Cerebellar nuclear complex (tissue), 1 donor: ENCODE measurements at places on chromosomes 1 and 21.

- DNase-seq = no peak
Measured at GRCh38 chr1:227586733-227587132, 23.4 kb downstream of the ZNF678 start.

DNA sequence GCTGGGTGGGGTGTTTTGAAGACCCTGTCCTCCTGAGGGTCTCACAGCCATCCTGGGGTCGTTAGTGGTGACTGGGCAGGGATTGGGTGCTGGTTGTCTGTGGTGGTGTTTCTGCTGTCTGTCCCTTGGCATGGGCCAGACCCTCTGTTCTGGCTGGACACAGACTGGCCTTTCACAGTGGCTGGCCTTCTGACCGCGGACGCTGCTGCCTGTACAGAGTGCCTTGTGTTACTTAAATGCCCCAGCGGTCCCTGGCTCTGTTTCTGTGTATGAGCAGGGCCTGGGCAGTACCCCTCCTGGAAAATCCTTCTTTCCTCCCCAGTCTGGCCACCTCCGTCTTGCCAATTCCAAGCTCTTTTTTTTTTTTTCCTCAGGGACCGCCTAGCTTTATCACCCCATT is 50.9 kb downstream of the SH3BGR start:
- DNase-seq = no peak

DNA sequence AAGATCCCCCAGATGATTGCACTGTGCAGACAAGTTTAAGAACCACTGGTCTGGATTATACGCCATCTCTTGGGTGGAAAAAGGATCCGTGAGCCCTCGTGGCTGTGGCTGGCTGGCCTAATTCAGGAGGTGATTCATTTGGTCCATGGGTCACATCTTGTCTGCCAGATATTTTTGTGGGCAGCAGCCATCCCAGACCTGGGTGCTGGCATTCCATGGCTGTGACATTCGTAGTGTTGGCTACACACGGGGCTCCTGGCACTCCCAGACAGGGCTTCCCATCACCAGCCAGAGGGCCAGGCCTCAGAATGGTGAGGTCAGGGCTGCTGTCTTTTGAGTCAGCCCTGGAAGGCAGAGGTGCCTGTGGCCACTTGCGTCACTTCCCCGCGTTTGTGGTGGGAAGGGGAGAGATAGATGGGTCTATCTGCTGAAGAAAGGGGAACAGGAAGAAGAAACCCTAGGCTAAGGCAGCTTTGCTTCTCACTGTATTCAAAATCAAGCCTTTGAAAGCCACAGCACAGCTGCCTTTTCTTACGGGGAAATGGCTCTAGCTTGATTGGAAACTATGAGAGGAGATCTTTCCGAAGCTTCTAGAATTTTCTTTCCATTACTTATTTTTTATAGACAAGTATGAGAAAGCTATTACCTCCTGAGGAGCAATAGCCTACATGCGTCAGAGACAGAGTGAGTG is 32.4 kb downstream of the EIF2D start:
- DNase-seq = no peak

- DNase-seq = no peak
Measured at GRCh38 chr1:58948671-58949070, 164.8 kb upstream of the JUN start.

DNA sequence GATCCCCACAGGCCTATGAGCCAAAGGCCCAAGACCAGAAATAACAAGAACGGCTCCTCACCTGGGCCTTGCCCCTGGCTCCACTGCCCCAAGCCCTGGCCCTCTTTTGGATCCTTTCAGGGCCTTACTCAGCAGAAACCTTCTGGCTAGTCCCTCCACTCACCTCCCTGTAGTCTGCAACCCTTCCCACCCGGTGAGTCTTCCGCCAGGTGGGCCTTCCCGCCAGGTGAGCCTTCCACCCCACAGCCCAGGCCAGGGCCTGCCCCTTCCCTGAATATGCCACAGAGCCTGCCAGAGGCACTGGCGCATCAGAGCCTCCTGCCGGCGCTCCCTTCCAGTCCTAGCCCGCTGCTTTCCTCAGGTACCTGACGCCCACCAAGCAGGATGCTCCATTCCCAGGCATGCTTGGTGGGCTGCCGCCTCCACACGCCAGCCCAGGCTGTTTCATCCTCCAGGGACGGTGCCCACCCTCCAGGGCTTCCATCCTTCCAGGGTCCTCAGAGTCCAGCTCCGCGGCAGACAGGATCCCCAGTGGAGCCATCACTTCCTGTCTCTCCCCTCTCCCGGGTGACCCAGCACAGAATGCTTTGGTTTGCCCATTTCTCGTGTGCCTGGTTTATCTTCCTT is 20.9 kb downstream of the LHX4 start:
- no peak for DNase-seq

- no peak for DNase-seq
Measured at GRCh38 chr1:239426821-239427475, 40.6 kb downstream of the CHRM3 start.

DNA sequence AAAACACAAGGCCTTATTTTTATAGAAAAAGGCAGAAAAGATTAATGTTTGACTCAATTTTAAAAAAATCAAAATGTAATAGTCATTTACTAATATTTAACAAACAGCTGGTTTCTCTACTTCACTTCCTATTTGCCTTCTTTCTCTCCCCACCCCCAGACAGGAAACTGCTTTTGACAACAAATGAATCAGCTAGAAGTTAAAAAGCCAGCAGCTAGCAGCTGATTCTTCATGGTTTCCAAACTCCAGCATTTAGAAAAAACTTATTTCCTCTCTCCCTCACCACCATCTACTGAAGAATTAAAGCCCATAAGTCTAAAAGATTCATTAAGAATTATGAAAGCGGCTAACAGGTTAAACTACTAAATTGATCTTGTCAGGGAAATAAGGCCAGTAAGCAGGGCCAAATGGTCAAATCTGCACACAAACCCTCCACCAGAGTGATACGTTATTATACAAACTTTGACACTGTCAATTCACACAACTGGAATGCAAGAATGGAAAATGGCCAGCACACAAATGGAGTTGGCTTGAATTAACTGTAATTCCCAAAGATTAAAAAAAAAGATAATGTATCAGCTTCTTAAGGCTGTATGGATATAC is 4.0 kb downstream of the WDR26 start:
- DNase-seq = no peak

- no peak for DNase-seq
Measured at GRCh38 chr1:41623736-41624135, 139.3 kb upstream of the EDN2 start.

GRCh38 chr21:44914176-44914874 is 6.4 kb downstream of the ITGB2 start:
- DNase-seq = no peak

DNA sequence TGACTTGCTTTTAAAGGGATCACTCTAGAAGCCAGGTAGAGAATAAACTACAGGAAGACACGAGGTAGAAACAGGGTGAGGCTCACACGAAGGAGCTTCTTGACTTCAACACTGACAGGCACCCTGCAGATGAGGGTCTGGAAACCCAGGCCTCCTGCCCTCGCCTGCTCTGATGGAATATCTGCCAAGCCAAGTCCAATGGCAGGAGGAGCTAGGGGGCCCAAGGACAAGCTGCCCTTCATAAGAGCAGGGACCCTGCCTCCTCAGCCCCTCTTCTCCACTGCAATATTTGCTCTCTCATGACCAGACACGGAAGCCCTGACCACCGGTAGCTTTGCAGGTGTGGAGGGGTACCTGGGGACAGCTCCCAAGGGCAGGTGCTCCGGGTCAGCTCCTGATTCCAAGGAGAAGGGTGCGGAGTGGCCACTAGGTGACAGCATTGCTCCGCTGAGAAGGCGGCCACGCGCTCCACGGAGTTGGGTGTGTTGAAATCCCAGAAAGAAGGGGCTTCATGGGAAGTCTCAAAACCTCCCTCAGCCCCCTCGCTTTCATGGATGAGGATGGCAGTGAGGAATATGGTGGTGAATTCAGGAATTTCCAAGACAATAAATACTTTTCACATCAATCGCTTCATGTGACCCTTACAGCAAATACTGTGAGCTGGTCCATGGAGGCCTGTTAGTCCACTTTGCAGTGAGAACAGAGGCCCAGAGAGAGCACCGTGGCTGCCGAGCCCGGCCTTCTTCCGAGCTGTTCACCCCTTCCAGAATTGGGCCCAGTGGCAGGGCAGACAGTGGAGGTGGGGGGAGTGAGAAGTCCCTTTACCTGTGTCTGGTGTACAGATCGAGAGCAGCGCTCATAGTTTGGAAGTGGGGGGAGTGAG is 33.2 kb upstream of the PAX7 start:
- DNase-seq = no peak

GRCh38 chr21:25752416-25752815 is 17.6 kb downstream of the GABPA start:
- DNase-seq = no peak

GRCh38 chr1:30179942-30180543 is 543.3 kb downstream of the MATN1 start:
- DNase-seq = no peak

DNA sequence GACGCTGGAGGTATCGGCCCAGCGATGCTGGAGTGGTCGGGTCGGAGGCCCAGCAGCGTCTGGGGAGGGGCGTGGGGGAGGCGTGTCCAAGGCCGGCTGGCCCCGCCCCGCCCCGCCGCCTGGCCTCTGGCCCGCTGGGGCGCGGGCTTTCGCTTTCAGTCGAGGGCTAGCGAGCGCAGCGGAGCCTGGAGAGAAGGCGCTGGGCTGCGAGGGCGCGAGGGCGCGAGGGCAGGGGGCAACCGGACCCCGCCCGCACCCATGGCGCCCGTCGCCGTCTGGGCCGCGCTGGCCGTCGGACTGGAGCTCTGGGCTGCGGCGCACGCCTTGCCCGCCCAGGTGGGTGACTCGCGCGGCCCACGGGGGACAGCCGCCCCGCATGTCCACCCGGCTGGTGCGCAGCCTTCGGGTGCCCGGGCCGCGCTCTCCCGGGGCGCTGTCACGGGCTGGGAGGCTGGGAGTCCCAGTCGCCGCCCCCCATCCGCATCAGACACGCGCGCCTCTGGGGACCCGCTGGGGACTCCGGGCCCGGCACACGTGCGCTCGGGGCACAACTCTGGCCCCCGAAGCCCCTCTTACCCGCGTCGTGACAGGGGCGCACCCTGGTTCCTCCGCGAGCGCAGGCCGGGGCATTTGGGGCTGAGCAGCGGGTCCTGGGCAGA is at the start of gene TNFRSF1B:
TSS of gene TNFRSF1B (plus strand) at position 158 of the 659 bp plus-strand sequence. CDS start at position 259, 101 bp downstream.
- no peak for DNase-seq

DNA sequence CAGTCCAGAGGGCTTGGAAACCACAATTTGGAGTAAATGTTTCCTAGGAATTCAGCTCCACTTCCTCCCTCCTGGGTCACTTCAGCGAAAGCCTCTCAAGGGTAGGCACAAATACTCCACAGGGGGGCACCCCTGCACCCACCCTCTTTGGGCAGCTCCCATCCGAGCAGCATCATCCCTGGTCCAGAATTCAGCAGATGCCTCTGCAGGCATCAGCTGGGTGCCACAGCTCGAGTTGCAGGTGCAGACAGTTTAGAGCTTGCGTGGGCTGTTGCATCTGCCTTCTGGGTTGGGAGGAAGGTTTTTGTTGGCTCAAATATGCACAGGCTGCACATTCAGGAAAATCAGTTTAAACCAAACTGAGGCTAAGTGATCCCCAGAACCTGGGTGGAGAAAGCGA is 25.0 kb downstream of the KANK4 start:
- no peak for DNase-seq
